ENCODE measurements at places on chromosomes 16 and 17.

GRCh38 chr17:16938496-16939207 is 33.3 kb downstream of the TNFRSF13B start:
- no peak for DNase-seq

DNA sequence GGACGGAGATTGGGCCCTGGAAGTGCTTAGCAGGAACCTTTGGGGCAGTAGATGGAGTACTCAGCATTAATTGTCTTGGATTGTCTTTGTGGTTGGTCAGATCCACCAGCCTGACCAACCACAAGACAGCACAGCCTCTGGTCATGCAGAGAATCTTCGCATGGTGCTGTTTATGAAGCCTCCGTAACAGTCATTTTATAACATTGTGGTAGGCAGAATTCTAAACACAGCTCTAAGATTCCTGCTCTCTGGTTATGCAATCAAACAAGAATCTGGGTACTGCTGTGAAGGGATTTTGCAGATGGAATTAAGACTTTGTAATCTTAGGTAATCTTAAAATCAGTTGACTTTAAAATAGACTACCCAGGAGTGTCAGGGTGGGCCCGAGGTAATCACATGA is 312.2 kb upstream of the GOT2 start:
- no peak for DNase-seq

DNA sequence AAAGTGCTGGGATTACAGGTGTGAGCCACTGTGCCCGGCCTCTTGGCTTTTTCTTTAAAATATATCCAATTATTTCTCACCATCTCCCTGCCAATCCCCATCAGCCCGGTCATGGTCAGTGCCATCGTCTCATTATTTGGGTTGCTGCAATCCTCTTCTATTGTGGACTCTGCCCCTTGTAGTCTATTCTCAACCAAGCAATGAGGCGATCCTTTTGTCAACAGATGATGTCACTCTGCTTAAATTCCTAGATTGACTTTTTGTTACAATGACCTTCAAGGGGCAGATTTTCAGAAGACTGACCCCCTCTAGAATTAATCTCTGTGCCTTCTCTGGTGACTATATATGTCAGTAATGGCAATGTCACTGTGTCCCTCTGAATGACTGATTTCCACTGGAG is 384.7 kb downstream of the UTP18 start:
- DNase-seq = no peak

DNA sequence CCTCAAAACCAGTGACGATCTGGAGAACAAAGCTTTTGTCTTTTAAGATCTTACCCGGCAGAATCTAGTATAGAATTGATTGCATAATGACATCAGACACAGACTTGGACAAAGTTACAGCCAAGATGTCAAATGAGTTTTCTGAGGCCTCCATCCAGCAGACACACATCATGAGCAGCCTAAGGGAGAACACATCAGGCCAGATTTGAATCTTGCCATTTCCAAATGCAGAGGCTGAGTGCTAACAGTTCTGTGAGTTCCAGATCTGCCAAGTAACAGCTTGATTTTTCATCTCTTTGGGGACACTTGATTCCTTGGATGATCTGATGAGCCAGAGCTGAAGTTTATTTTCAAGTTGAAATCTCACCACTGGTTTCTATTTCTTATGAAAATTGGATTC is 21.0 kb downstream of the NOG start:
- DNase-seq = no peak

DNA sequence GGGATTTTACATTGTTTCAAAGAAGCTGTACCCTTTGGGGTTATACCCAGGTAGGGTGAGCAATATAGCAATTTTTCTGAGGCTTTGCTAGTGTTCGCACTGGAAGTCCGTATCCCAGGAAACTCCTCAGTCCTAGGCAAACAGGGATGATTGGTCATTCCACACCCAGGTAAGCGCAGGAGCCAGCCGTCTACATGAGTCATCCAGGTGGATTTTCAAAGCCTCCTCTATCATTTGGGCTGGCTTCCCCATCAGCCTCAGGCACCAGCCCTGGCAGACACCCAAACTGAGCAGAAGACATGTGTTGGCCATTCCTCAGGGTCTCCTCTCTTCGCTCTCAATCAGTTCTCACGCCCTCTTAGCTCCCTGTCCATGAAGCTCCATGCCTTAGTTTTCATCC is 135.6 kb downstream of the AIPL1 start:
- no peak for DNase-seq

- DNase-seq = no peak
Observed at GRCh38 chr17:74607221-74607620, 15.1 kb upstream of the CD300LD start.

DNA sequence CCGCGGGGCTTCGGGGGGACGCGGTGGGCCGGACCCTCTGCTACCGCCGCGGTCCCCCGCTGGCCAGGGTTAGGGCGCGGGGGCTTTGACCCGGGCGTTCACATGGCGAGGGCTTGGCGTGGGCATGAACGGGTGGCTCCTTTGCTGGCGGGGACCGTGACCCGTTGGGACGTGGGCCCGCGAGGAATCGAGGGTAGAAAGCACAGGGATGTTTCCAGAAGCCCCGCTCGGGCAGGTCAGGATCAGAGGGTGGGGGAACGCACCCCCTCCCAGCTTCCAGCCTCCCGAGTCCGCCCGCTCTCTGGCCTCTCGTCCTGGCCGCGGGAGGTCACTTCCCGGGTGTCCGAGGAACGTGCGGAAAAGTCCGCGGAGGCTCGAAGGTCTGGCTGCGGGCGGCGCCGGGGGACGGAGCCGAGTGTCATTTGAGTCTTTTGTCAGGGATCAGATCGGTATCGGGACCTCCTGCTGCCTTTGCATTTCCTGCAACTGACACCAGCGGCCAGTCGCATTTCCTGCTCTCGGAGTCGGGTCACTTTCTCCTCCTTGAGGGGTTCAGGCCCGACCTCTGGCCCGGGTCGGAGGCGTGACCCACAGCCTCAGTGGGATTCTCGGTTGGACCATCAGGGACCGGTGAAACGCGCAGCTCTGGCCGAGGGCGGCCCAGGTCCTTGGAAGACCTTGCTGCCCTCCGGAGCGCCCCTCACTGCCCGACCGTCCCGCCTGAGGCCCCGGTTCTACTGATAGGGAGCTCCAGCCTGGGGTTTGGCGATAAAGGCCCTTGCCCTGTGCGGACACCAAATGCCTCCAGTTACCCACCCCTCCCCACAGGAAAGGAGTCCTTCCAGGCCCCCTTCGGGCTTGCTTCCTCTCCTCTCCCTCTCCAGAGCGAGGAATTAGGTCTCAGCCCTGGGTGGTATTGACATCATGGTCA is 702 bp upstream of the WNT3 start:
- no peak for DNase-seq

GRCh38 chr16:19696328-19696727 is 21.7 kb downstream of the KNOP1 start:
- DNase-seq = peak; percentile 54

GRCh38 chr17:32323811-32324491 is 18.0 kb downstream of the C17orf75 start:
- DNase-seq = peak; percentile 30
